AG08396 (cell line): ENCODE measurements at places on chromosomes 6 and 20.

- no peak for DNase-seq
These were observed 10.2 kb downstream of the BTN3A1 start for GRCh38 chr6:26412228-26412627.

- no peak for DNase-seq
These were observed 76.6 kb upstream of the HSF2 start for GRCh38 chr6:122322824-122323223.

DNA sequence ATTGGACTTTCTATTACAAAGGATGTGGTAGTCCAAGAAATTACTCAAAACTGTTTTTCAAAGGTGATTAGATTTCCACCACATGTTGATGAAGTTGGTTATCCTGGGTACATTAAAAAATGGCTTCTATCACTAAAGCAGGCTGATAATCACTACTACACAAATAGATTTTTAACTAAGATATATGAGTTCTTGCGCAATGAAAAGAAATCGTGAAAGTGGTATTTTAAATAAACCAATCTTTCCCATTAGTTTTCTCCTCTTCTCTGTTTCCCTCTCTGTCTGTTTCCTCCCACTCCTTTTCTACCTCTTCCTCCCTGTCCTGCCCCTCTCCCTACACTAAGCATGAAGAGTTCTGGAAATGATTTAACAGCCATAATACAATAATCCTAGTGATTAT, 487.9 kb upstream of the CITED2 start:
- no peak for DNase-seq

DNA sequence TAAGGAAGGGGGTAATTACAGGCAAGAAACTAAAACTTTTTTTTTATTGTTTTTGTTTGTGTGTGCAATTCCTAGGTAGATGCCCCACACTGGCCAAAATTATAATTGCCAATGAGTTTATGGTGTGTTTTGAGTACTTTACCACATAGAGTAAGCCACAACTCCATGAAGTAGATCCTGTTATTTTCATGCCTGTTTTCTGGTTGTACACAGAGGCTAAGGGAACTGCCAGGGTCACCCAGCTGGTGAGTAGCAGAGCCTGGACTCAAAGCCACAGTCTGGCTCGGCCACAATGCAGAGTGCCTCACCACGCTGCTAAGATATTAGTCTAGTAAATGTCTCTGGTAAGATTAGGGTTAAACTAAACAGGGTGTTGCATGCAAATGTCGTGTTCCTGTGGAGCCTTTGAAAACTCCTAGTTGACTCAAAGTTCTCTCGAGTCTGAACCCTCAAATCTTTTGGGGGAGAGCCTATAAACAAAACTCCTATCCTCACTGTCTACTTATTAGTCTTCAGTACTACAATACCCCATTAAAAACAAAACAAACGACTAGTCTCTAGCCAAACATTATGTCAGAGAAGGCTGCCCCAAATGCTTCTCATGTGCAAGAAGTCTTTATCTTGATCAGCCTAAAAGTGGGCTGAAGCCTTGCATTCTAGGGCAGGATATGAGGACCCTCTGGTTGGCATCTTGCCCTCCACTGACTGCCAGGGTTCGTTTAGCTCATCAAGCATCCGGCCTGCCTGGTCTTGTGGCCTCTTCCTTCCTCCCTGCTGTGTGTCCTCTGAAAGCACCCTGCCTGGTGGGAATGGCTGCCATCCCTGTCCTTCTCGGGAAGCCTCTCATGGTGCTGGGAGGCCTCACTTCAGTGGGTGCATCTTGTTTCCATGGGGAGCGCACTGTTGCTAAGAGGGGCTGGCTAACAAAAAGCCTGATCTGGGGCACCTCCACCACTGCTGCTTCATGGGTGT, 4.2 kb downstream of the DUSP22 start:
- no peak for DNase-seq

DNA sequence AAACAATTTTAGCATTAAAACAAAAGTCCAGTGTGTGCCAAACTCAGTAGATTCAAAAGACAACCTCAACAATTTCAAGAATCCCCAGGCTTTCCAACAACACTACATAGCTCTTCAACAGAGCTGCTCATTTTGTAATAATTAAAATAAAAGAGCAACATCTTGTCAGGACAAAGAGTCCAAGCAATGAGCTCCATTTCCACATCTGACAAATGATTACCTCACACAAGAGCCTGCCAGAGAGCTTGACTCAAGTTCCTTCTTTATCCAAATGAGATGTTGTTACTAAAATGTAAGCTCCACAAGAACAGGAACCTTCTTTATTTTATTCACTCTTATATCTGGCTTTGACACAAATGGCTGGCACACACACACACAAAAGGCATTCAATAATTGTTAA, 449.8 kb downstream of the HACE1 start:
- no peak for DNase-seq

DNA sequence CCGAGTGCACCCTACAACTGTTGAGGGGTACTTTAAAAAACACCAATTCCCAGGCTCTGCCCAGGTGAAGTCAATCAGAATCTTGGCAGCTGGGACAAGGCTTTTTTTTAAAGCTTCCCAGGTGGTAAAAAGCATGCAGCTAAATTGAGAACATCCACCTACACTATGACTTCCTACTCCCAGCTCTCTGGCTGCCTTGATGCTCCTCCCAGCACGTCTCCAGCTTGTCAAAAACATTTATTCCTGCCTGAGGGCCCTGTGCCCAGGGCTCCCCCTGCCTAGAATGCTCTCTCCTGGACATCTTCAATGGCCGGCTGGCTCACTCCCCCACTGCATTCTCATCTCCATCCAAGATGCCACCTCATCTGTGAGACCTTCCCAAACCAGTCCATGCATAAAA, 9.9 kb downstream of the ZBTB24 start:
- no peak for DNase-seq

- DNase-seq, result peak; percentile 29
These were observed 105.3 kb upstream of the BMP5 start for GRCh38 chr6:55980627-55981211.

- DNase-seq, result no peak
These were observed 23.9 kb downstream of the ZKSCAN8 start for GRCh38 chr6:28165563-28165962.

GRCh38 chr6:105507811-105508210, 104.9 kb upstream of the PREP start:
- DNase-seq, result no peak

DNA sequence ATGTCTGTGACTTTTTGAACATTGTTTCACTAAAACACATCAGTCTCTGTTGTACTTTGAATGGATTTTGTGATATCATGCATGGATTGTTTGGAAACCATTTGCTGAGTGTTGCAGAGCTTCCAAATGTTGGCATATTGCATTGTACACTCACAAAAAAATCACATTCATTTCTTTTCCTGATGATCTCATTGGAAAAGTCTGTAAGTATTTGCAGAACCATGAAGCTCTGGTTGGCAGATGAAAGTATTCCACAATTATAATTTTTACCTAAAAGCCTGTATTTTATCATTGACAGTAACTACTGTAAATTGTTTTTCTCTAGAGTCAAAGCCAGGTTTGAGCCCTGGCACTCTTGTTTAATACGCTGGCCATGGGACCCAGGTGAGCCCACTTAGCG, 42.1 kb downstream of the VAPB start:
- peak; percentile 26 for DNase-seq

- no peak for DNase-seq
These were observed 633.1 kb downstream of the PTPRT start for GRCh38 chr20:42556575-42556974.

- DNase-seq, result no peak
These were observed 493.5 kb upstream of the FLRT3 start for GRCh38 chr20:14830899-14831298.

- DNase-seq, result no peak
These were observed 17.8 kb upstream of the HELZ2 start for GRCh38 chr20:63591786-63592355.

DNA sequence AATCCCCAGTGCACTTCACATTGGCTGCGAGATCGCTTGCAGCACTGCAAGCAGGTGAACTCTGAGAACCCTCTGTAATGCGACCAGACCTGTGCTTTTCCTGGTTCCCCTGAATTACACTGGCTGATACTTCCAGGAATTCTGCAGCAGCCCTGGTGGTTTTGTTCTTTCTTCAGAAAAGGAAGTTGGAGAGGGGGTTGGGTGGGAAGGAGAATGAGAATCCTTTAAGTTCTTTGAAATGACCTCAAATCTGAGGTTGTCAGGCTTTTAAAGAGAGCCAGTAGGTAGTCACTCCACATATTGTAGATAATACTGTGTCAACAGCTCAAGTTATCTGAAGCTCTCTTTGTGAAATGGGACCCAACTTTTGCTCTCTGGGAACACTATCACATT, 62.4 kb downstream of the GCNT2 start:
- no peak for DNase-seq

DNA sequence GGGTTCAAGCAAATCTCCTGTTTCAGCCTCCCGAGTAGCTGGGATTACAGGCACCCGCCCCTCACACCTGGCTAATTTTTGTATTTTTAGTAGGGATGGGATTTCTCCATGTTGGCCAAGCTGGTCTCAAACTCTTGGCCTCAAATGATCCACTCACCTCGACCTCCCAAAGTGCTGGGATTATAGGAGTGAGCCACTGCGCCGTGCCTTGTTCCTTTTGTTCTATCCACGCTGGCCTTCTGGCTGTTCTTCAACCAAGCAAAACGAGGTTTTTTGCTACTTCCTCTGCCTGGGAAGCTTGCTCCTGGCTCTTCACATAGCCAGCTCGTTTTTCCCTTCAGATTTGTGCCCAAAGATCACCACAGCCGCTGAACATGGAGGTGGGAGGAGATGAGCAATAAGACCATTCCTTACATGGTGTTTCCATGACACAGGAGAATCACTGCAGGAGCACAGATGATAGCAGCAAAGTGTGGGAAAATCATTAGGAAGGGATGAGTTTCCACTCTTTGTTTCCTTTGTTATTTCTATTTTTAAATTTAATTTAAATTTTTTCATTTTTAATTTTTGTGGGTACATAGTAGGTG, 201.0 kb upstream of the ZNF217 start:
- no peak for DNase-seq

- DNase-seq, result no peak
These were observed 1.9 kb downstream of the TBXT start for GRCh38 chr6:166165558-166166313.

DNA sequence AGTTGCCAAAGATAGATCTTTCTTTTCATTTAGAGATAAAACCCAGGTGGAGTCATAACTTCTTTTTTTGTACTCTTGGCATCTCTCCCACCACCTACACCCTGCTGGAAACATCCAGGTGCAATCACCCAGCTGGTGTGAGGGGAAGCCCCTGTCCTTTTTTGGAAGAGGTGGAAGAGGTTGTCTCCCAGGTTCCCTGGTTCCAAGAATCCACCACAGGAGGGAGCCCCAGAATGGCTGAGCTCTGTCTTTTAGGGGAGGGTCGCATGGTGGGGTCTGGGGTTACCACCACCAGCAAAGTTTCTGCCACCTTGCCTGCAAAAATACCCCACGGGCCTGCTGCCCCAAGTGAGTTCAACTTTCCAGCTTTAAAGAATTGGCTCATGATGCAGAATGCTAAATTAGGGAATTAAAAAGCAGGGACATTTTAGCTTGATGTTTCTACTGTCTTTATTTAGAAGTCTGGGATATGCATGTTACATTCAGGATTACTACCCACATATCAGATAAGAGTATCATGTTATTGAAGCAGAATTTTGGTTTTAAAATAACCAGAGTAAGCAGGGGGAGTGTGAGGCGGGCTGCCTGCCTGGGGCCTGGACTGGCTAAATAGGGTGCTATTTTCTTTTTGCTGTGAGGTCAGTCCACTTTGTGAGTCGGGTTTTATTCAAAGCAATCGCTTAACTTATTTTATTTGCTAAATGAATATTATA, 11.0 kb downstream of the SMOC2 start:
- DNase-seq, result no peak

DNA sequence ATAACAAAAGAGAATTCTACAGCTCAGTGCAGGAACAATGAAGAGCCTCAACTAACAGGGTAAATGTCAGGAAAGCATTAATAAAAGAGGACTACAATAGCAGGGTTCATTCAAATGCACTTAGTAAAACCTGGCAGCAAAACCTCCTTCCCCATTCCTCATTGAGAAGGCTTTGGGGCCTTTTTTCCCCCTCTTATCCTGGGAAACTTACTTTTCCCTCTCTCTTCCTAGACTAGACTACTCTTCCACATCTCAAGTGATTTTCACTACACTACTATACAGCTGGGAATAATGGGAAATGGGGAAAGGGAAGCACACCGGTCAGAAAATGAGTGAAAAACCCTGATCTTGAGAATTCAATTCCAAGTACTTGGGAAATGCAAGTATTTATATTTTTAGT, 10.1 kb downstream of the ROMO1 start:
- no peak for DNase-seq

- no peak for DNase-seq
These were observed 35.4 kb downstream of the GCNT2 start for GRCh38 chr6:10556589-10556988.

GRCh38 chr20:48281501-48281900, 496.2 kb upstream of the SULF2 start:
- no peak for DNase-seq

GRCh38 chr6:37868447-37868825, 48.9 kb downstream of the ZFAND3 start:
- DNase-seq, result no peak

DNA sequence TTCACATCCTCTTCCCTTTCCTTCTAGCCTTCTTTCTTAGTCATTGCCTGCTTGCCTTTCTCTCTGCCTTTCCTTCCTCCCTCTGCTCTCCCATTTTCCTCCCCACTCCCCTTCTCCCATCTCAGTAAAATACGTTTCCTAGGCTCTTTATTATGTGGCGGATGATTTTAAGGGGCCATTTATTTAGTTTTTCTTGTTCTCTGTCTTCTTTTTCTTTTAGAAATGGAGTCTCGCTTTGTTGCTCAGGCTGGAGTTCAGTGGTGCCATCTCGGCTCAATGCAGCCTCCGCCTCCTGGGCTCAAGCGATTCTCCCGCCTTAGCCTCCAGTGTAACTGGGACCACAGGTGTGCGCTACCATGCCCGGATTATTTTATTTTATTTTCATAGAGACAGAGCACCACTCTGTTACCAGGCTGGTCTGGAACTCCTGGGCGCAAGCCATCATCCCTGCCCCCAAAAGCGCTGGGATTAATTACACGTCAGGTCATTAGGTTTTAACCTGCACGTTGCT, 1.5 kb downstream of the MTHFD1L start:
- DNase-seq, result no peak
